Stimulated activated CD4-positive, alpha-beta T cell treated with anti-CD3 and anti-CD28 coated beads, Interleukin-15, amount 100 ng/mL, for 24 hours (primary cell): ENCODE measurements at places on chromosomes 7 and 10.

DNA sequence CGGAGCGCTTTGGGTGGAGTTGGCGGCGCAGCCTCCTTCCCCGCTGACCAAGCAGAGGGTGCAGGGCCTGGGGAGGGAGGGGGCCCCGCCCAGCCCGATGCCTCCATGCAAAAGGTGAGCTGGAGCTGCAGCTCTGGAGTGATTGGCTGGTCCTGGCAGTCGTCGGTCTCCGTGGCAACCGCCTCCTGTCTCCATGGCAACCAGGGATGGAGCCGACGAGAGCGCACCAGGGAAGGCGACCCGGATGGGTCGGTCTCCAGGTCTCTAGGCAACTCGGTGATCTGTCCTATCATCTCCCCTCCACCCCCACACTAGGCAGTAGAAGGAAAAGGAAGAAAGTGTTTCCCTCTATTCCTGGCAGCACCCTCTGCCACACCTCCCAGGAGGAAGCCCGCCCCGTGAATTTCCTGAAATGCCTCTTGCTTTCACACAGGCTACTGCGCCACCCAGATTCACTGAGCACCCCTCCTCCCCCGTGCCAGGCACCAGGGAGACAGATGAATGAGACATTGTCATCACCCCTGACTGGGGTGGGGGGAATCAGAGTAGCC lies 647 bp upstream of the NACAD start:
- DNase-seq, result peak; percentile 80

- no peak for DNase-seq
Measured at GRCh38 chr10:5285186-5285585, 79.6 kb upstream of the UCN3 start.

- DNase-seq, result no peak
Measured at GRCh38 chr7:100544386-100544785, 5.4 kb downstream of the AGFG2 start.

DNA sequence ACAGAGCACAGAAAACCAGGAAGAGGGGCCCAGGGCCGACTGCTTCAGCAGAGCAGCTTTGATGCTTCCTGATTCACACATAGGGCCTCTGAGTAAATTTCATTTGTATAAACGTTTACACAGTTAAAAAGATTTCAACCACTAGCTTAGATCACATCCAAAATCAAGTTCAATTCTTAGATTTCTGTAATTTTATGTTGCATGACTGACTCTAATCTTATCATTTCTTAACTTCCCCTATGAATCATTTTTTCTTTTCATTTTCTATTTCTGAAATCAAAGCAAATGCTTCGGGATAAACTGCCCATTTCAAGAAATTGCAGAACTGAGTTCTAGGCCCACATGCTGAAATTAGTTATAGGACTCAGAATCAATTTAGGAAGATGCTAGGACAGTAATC lies 224.7 kb downstream of the INHBA start:
- DNase-seq, result no peak

- DNase-seq, result no peak
Measured at GRCh38 chr7:28984631-28985030, 26.5 kb upstream of the TRIL start.

DNA sequence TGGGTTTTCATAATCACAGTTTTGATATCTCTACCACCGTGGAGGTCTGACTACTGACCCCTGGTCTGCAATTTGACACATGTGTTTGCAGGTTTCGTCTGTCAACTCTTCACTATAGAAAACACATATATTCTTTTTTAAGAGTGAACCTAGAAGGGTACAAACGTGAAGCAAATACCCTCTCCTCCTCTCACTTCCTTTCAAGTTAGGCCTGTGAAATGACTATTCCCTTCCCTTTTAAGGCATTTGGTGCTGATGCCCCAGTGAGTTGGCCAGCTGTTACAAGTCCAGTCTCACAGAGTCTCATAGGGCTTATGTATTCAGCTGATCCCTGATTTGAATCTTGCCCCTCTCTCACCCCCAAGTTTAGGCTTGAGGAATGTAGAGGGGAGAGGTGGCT lies 742.0 kb upstream of the IGFBP3 start:
- no peak for DNase-seq

DNA sequence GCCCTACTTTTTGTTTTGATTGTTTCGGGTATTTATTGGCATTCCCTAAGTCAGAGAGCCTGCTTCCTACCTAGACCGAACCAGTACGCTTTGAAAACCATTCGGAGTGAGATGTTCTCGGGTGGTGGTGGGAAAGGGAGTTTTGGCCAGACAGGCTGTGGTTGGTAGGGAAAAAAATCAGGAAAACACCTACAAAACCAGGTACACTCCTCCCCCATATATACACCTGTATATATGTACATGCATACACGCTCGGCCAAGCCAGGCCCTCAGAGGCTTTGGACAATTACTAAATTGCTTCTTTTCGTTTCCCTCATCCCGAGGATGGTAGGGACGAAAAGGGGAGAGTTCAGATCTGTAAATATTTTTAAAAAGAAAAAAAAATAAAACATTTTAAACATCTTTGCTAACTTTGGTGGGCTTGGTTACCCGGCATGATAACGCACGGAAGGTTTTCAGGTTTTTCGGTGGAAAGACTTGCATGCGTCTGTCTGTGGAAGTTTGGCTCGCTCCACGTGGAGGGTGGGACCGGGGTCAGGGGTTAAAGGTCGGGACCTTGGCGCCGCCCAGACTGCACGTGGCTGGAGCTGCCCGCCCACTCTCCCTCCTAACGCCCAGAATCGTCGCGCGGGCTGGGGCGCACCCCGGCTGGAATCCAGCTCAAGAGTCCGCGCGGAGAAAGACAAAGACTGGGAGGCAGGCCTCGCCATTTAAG lies 2.5 kb downstream of the HMX2 start:
- DNase-seq, result peak; percentile 64

DNA sequence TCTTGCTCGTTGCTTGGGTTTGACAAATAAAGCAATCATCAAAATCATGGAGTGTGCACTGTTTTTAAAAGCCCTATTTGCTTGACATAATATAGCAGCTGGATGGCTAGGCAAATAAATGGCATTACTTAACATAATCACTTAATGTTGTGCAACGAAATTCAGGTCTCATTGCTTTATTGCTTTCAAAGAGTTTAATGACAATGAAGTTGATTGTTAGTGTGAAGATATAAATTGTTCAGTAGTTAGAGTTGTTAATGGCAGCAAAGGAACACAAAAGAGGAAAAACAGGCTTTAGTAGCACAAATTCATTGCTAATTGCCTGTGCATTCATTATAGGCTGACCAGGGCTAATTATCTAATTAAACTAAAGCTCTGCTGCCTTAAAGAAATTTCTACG lies 7.6 kb upstream of the ADO start:
- DNase-seq, result no peak

DNA sequence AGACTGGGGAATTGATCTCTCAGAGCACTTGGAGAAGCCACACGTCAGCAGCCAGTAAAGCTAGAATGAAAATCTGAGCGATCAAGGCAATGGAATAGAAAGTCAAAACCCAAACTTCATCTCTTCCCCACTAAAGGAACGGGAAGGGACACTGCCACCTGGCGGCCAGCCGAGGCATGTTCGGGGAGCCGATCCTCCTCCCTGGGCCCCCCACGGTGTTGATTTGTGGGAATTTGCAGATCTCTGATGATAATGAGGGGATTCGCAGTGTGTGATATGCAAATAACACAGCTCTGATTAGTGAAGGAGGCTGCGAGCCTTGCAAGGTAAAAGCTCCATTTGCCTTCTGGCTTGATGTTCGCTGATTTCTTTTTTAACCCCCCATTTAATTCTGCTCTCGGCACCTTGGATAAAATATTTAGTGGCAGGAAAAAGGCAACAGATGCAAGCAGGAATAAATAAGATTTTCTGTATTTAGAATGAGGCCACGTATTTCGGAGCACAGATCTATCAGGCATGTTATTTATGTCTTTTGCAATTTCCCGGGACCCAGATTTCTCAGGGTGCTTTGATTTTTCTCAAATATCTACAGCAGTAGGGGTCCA lies 258.6 kb downstream of the PAXIP1 start:
- peak; percentile 57 for DNase-seq

DNA sequence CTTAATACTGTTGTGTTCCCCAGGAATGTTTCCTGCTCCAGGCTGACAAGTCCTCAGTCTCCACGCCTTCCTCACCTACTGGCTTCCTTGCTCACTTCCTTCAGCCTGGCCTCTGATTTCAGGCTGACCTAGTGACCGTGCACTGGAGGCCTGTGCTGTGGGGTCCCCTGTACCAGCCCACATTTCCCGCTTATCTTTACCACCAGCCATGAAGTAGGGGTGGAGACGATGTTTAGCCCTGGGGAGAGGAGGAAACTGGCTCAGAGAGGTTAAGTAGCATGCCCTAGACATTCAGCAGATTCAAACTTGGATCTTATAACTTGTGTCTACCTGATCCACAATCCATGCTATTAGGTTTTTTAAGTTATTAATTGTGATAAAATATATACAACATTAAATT lies 4.8 kb upstream of the ZNF488 start:
- DNase-seq, result no peak

DNA sequence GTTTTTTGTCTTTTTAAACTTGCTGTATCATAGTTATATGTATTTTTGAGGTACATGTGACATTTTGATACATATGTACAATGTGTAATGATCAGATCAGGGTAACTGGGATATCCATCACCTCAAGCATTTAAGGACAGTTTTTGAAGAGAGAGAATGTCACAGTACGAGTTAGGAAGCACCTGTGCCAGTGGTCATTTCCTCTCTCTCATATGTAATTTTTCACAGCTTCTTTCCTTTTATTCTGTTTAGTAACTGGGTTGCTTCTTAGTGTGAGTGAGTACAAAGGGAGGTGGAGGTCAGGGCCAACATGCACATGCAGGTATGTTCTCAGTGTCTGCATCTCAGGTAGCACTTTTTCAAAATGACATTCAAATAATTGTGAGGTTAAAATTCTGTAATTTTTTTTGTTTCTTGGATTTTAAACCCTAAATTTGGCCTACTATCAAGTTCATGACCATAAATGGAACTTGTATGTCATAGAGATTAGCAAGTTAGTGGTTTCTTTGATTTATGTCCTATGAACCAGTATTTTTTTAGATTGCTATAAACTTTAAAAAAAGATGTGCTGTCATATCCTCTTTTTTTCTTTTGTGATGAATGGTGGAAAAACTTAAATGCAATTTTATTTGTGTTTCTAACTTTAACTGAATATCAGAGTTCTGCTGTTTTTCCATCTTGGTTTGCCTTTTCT lies 42.7 kb downstream of the SNX10 start:
- no peak for DNase-seq

- DNase-seq, result no peak
Measured at GRCh38 chr7:11448323-11448722, 383.7 kb downstream of the THSD7A start.

GRCh38 chr10:60142736-60143135 lies 236.4 kb upstream of the CCDC6 start:
- DNase-seq, result no peak

GRCh38 chr7:135575296-135575695 lies 17.6 kb downstream of the NUP205 start:
- DNase-seq, result no peak

GRCh38 chr7:39702133-39702532 lies 78.8 kb downstream of the RALA start:
- no peak for DNase-seq

GRCh38 chr7:127473409-127473808 lies 80.9 kb upstream of the ZNF800 start:
- DNase-seq, result no peak

DNA sequence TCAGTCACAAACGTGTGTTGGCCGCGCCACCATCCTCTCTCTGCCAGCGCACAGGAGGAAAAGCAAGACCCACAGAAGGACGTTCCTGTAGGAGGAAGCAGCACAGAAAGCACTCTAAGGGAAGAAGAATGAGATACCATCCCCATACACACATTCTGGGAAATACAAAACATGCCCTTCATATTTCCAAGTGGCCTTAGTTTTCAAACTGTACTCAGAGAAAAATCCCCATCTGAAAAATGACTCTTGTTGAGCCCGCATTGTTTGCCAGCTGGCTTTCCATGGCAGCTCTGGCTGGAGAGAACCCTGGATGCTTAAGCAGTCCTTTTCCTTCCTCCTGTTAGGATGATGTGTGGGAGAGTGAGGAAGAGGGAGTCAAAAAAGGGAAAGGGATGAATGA lies 33.1 kb downstream of the MTURN start:
- no peak for DNase-seq

GRCh38 chr10:112899391-112900065 lies 50.5 kb upstream of the TCF7L2 start:
- no peak for DNase-seq

DNA sequence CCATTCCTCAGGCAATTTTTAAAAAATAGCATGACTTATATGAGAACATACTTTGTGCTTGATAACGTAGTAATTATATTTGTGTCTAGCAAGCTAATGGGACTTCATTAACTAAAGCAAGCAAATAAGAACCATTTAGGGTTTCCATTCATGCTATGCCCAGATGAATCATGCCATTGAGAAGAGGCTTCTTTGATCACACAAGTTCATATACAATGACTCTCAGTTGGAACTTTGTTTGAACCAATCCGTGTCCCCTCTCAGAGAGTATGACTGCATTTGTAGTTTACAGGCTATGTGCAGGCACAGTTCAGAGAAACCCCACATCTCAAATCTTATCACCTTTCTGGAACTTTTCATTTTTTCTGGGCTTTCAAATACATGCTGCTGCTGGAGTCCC lies 614.2 kb downstream of the KCNMA1 start:
- DNase-seq, result no peak

DNA sequence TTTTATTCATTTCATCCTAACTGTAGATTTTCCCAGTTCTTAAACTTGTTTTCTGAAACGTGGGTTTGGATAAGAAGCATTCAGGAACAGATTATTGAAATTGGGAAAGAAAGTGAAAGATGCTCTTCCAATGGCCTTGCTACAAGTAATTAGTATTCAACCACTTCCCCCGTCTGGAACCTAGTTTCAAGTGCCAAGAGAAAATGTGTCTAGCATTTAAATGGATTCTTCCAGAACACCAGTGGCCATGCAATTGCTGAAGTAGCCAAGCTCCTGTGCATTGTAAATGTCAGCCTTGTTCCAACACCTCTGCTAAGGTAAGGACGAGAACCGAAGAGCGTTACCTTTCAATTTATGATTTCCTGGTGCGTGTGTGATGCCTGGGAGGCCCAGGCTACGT lies 68.2 kb downstream of the PFKFB3 start:
- DNase-seq, result no peak

DNA sequence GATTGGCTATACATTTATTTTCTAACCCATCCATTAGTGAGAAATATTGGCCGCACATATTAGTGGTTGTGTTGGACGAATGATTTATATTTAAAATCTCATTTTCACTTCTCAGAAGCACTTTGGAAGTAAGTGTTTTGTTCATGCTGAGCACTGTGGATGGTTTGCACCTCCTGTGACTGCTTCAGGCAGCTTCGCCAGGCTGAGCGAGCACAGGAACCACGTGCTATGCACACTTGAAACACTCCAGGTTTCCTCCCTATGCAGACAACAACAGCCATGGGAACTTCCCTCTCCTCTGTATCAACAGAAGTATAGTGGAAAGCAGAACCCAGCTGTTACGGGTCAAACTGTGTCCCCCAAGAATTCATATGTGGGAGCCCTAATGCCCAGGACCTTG lies 67.3 kb upstream of the WDR11 start:
- no peak for DNase-seq
